ENCODE measurements at places on chromosomes 13 and 19.

- no peak for DNase-seq
Measured at GRCh38 chr19:46478356-46478986, 7.1 kb upstream of the PNMA8A start.

- DNase-seq = peak; percentile 29
Measured at GRCh38 chr19:2494447-2495129, 18.7 kb downstream of the GADD45B start.

DNA sequence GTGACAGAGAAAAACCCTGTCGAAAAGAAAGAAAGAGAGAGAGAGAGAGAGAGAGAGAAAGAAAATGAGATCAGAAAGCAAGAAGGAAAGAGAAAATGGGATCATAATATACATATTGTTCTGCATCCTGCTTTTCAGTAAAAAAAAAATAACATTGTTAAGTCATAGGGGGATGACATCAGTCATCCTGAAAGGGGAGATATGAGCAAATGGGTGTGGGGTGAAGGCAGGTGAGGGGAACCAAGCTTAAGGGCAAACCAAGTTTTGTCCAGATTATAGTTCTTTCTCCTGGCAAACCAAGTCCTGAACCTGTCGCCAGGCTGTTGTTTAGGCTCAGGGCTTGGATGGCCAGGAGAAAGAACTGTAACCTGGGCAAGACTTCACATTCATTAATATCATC, 92.6 kb upstream of the TMTC4 start:
- DNase-seq = no peak

DNA sequence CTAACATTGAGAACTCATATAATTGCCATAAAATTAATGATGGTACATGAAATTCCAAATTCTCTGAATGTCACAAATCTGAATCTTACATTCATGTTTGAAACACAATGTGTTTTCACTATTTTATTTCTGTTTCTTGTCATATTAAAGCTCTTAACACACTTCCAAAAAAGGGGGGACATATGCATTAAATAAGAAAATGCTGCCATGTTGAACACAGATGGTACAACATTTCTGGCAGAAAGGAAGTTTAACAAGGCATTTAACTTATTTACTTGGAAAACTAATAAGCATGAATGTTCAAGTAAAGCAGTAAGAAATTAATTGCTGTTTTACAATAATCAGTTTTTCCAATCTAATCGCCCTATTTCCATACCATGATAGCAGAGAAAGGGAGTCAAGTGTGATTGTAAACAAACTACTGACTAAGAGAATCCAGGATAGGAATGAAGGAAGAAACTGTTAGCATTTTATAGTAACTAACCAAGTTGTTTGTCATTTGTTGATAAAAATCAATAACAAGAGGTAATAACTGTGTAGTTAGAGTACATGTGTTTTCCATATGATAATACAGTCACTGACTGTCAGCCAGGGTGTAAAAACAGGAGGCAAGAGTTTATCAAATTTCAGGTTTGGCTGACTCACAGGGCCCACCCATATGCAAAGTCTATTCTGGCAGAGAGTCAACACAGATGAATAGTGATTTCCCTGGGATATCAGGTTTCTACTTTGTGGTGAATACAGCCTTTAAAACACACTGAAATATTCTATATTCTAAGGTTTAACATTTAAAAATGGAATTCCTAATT, 5.7 kb upstream of the FOXO1 start:
- DNase-seq = no peak

DNA sequence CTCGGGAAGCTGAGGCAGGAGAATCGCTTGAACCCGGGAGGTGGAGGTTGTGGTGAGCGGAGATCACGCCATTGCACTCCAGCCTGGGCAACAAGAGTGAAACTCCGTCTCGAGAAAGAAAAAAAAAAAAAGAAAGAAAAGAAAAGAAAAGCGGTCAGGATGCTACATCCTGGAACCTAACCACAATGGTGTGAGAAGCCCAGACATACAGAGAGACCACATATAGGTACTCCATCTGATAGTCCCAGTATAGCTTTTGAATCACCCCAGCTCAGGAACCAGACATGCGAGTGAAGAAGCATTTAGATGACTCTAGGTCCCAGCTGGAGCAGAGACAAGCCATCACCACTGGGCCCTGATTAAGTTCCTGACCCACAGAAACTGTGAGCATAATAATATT, 3.2 kb downstream of the IFNL1 start:
- no peak for DNase-seq

- no peak for DNase-seq
Measured at GRCh38 chr19:54352041-54352440, 12.7 kb downstream of the LAIR1 start.

DNA sequence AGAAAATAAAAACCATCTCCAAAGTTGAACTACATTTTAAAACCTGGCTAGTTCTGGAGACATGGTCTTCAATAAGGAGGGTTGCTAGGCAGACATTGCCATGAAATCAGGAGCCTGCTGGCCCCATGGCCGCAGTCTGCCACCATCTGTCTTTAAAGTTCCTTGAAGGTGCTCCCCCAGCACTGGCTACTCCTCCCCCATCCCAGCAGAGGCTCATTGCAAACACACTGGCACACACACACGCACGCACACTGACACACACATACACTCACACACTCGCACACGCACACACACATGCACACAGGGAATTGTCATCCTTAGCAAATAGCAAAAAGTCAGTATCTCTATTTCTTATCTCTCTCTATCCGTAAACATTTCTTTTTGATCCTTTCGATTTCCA, 68.4 kb downstream of the ZIC5 start:
- no peak for DNase-seq

DNA sequence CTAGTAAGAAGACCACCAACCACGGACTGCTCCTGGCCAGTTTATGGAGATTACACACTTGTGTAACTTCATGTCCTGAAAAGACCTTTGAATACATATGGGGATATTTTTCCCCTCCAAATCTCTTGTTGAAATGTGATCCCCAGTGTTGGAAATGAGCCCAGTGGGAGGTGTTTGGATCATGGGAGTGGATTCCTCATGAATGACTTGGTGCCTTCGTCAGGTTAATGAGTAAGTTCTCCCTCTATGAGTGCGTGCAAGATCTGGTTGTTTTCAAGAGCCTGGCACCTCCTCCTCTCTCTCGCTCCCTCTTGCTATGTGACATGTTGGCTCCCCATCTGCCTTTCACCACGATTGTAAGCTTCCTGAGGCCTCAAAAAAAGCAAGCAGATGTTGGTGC, 769.0 kb upstream of the SLITRK1 start:
- no peak for DNase-seq

DNA sequence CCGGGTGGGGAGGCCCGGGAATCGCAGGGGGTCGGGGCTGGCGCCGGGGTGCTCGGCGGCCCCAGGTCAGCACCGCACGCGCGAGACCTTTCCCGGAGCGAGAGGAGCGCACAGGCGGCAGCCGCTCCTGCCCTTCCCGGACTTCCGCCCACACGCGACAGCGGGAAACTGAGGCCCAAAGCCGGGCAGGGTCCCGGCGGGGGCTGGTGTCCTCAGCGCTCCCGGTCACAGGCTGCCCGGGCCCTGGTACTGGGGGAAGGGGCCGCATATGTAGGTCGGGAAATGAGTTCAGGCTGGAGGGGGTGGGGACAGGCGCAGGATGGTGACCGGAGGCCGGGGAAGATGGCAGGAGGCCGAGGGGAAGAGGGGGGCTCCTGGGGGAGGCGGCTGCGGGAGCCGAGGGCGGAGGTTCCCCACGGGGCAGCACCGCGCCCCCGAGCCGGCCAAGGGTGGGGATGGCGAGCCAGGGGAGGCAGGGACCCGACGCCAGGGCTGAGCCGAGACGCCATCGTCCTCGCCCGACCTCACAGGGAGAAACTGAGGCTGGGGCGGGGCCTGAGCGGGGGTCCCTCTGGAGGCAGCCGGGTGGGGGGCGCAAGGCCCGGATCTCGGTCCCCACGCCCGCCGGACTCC, 662 bp downstream of the CBARP start:
- DNase-seq = no peak

DNA sequence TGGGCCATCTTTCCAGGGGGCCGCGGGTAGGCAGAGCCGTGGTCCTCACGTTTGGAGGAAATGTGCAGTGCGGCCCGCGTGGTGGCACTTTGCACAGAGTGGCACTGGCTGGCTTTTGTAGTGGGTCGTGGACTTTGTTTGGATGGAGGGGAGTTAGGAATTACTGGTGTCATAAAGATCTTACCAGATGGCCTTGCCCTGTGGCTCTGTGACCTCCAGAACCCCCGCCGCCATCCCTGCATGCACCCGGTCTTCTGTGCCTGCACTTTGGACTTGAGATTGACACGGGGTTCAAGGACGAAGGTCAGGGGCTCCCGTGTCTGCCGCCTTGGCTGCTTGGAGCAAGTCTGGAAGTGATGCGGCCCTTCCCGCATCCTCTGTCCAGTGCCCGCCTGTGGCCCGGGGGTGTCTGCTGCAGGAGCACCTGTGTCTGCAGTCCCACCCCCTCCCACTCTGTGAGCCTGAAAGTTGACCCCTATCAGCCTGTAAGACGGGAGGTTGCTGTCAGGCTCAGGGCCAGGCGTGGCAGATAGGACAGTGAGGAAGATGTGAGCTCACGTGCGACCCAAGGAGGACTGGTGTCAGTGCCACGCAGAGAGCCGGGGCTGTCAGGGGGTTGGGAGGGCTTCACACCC, 2.2 kb downstream of the GNA11 start:
- DNase-seq = no peak

DNA sequence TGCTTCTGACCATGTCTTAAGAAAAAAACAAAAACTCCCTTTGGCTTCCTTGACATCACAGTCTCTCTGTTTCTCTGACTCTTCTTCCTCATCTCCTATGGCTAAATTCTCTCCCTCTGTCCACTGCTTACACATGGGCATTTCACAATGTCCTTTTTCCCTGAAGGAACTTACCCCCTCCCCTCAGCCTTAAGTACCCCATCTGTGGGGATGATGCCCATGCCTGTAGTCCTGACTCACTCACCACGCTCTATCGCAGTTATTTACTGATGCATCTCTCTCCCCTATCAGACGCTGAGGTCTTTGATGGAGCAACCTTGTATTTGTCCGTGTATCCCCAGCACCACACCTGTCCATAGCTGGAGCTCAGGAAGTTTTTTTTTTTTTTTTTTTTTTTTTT, 32.4 kb downstream of the ACTN4 start:
- no peak for DNase-seq

- no peak for DNase-seq
Measured at GRCh38 chr13:51323824-51324511, 15.5 kb upstream of the SERPINE3 start.

GRCh38 chr19:17680230-17680722, 7.9 kb downstream of the UNC13A start:
- DNase-seq = peak; percentile 21

DNA sequence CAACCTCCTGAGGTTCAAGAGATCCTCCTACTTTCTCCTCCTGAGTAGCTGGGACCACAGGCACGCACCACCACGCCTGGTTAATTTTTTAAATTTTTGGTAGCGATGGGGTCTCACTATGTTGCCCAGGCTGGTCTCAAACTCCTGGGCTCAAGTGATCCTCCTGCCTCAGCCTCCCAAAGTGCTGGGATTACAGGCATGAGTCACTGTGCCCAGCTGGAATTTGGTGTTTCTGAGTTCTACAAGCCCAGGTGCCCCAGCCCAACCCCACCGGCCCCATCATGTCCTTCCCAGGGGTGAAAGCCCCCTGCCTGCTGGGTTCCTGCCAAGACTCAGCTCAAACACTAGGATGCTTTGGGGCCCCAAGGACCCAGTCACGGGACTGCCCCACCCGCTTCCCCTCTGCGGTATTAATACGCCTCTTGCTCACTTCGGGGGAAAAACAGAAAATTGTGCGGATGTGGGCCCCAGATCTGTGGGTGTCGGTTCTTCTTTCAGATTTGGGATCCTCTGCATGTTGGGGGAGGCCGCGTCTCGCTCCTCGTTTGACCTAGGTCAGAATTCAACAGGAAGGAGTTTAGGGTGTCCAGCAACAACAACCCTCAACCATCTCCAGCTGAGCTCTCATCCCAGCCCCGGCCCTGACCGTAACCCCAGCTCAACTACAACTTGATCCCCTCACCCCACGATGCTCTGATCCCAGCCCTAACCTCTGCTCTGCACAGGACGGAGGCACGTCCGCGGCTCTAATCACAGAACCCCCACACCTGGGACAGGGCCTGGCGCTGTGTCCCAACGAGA, 3.7 kb upstream of the FCER2 start:
- DNase-seq = no peak

GRCh38 chr13:101454767-101455166, 2.3 kb downstream of the ITGBL1 start:
- DNase-seq = no peak

DNA sequence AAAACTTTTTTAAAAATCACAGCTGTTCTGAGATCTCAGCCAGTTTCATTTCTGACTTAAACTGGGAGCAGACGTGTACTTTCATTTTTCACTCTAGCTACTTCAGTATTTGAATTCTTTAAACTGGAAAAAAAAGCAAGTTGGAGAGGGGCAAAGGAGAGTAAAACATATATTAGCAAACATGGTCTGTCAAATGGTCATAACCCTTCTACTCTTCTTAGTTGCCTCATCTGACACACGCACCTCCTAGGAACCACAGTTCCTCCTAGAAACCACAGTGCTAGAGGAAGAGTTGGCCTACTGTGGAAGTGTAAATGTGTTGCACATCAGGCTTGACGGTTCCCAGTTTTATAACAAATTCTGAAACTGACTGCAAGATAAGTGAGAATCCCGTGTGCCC, 47.2 kb downstream of the TM9SF2 start:
- DNase-seq = no peak

DNA sequence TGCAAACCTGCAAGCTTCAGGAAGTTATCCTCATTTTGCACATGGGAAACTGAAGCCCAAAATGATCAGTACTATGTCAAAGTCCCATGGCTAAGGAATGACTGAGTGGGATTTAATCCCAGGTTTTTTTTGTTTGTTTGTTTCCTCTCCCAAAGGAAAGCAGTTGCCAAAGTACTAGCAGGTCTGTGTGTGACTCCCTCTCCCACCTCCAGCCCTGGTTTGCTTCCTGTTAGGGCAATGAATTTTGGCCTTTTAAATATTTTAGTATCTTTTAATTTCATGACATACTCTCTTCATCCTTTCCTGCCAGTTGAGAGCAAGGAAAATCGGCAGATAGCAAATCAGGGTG, 134.1 kb upstream of the RNF113B start:
- DNase-seq = no peak

- no peak for DNase-seq
Measured at GRCh38 chr13:79389026-79389425, 17.0 kb downstream of the RBM26 start.
